Glomerular endothelial cell (primary cell): ENCODE measurements at places on chromosomes 4 and X. TPM values are rescaled to one million over a fixed set of nuclear protein-coding genes. Genes with fewer than 3 reads are reported as not detected.

GAGE2A gene
- total RNA-seq, result not detected in 2 replicates

ZNF732 gene
- total RNA-seq, result 0.05 and 1.1 TPM in 2 replicates

TASL gene
- total RNA-seq, result not detected in 2 replicates

FHL1 gene
- total RNA-seq, result 68.3 and 82.2 TPM in 2 replicates

LAGE3 gene
- 28.0 and 28.9 TPM in 2 replicates for total RNA-seq

PRAF2 gene
- total RNA-seq, result 14.1 and 34.1 TPM in 2 replicates

TMPRSS11F gene
- total RNA-seq, result not detected in 2 replicates

GRIPAP1 gene
- 24.4 and 38.2 TPM in 2 replicates for total RNA-seq

NRK gene
- total RNA-seq, result 0.93 and 4.8 TPM in 2 replicates

GAGE12F gene
- not detected in 2 replicates for total RNA-seq

PABPC5 gene
- 0.58 and 0.78 TPM in 2 replicates for total RNA-seq

RPA4 gene
- 0.87 and 2.3 TPM in 2 replicates for total RNA-seq

LINC00632 gene
- total RNA-seq, result 3.9 and 7.2 TPM in 2 replicates

TMPRSS11E gene
- not detected in 2 replicates for total RNA-seq

BEND2 gene
- total RNA-seq, result not detected in 2 replicates

PAK3 gene
- 0.53 and 1.3 TPM in 2 replicates for total RNA-seq

CLIC2 gene
- total RNA-seq, result 2.2 and 4.0 TPM in 2 replicates

SPIN2A gene
- total RNA-seq, result not detected in 2 replicates

EDNRA gene
- total RNA-seq, result 9.7 and 26.1 TPM in 2 replicates

FAM47A gene
- not detected in 2 replicates for total RNA-seq

FAM47C gene
- not detected in 2 replicates for total RNA-seq

SNCA gene
- 52.2 and 79.8 TPM in 2 replicates for total RNA-seq

TENM3 gene
- 12.5 and 40.3 TPM in 2 replicates for total RNA-seq

HGFAC gene
- total RNA-seq, result 0.64 TPM in 1 of 2 replicates, not detected in the other
